H1 (cell line): ENCODE measurements at places on chromosomes 4 and X.
A peak's percentile ranks its signal among the peaks of the same experiment; 100 is the strongest.

DNA sequence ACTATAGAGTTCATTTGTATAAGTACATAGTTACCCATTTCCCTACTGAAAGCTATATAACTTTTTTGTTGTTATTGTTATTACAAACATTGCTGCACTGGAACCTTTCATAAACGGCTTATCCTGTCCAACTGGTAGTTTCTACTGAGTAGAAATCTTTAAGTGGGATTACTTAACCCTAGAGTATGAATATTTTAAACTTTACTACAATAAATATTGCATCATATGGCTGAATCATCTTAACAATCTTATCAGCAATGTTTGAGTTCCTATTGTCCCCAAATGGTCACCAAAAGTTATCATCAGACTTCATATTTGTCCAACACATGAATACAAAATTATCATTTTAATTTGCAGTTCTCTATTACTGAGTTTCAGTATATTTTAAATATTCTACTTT lies 40.5 kb downstream of the LCORL start:
- DNase-seq = no peak

DNA sequence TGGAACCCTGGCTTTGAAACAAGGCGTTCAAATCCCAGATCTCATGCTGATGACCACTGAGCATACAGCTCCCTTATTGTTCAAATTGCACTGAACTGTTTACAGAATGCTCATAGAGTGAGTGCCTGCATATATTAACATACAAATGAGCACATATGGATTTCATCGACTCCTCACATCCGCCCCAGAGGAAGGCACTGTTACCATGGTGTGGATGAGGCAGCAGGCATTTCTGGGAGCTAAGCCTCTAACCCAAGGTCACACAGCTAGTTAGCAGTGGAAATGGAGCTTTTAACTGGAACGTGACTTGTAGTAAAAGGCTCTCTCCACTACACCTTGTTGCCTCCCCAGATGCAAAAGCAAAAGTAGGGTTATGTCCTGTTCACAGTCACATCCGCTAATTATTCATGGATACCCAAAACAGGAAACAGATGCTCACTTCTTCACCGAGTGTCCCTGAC lies 289.7 kb downstream of the STK32B start:
- no peak for DNase-seq

DNA sequence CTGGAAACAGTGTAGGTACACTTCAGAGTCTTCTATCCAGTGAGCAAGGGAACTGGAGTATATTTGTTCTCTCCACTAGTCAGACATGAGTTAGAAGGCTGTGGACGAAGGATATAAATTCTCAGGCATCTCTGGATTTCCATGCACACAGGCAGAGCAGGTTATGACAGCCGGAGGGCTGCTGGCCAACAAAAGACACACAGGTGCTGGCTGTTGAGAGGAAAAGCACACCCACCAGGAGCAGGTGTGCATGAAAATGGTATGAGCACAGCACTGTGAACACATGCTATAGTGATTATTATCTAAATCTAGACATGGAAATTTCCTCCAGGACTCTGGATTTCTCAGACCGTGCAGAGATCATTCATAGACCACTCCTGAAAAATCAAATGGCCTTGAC lies 444.7 kb upstream of the RPS6KA3 start:
- DNase-seq = no peak

DNA sequence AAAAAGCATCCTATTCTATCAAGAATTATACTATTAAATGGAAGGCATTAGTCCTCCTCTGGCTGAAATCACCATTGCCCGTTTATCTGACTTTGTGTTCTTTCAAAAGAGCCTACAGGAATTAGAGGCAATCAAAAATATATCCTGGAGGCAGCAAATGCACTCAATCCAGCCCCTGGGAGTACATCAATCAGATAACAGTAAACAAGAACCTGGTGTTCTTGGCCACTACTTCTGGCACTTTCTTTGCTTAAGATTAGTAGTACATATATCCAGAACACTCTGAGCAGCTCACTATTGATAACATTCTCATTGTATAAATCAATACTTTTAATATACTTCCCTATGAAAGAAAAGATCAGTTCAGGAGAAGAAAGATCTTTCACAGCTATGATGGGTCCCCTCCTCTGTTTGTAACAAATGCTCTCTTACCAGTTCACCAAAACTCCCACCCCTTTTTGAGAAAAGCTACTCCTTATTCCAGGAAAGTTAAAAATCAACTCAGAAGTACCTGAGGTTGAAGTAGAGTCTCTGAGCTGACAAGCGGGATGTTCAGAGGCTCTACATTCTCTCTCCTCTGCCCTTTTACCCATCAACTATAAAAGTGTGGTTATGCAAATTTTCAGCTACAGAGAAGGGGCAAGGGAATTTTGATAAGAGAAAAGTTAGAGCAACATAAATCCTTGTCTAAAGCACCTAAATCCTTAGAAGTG lies 176.0 kb downstream of the COX18 start:
- no peak for DNase-seq

DNA sequence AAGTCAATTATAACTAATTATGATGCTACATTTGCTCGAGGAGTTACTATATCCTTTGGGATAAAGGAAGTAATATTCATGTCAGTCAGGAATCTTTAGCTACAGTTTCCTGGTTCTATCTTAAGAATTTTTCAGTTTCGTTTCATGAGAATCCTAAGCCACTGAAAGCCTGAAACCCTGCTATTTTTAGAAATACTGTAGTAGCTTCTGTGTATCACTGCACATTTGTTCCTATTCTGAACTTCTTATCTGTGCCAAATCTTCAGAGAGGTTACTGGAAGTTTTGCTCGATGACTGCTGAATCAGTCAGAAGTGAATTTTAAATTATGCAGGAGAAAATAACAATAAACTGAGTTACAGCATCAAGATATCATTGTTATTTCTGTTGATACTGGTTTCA lies 249.2 kb downstream of the TENM3 start:
- no peak for DNase-seq

DNA sequence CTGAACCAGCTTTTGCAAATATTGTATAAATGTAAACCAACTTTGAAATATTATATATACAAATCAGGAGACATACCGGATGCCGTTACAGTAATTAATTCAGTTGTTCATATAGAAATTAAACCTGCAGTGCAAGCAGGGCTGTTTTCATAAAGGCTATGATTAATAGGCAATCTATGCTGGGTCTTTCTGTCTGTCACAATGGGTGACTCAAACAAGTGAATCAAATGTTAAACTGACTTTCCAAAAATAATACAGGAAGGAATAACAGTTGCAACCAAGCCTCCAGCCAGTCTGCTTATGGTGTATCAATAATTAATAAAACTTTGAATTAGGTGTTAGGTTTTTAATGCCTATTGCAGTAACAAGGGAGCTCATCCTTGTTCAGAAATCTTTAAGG lies 43.9 kb downstream of the GABRB1 start:
- no peak for DNase-seq

GRCh38 chr4:163215896-163216295 lies 49.2 kb upstream of the NAF1 start:
- no peak for DNase-seq

- no peak for DNase-seq
Observed at GRCh38 chr4:156799121-156799589, 172.4 kb downstream of the PDGFC start.

DNA sequence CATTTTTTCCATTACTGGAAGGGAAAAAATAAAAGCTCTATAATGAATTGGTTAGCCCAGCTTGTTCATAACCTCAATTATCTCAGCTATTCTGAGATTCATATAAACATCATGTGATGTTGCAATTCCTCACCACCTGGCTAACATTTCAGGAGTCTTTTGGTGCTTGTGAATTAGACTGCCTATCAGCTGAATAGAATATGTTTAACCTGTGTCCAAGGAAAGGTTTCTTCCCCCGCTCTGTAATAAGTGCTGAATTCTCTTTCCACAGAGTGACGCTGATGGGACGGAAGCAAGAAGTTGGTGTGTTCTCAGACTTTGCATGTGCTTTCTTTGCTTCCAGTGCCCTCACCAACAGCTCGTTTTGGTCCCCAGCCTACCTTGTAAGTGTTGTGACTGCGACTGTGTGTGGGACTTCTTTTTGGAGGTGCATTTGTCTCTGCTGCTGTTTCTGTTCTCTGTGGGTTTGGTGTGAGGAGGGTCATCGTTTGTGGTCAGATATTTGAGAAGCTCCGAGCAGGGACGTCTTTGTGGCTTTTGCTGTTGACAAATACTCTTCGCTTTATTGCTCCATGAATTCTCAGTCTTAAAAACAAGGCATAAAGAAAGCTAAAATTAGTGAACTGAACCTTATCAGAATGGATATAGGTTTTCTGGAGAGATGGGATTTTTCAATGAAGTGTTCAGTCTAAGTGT lies 61.7 kb downstream of the PPARGC1A start:
- DNase-seq = no peak

GRCh38 chr4:54228546-54228945 lies 547 bp upstream of the PDGFRA start:
- DNase-seq = no peak

GRCh38 chr4:76016393-76016792 lies 6.9 kb downstream of the CXCL10 start:
- no peak for DNase-seq

- peak; percentile 1 for DNase-seq
Observed at GRCh38 chrX:75968293-75968692, 183.2 kb upstream of the MAGEE2 start.

- DNase-seq = no peak
Observed at GRCh38 chr4:46937493-46937892, 28.4 kb upstream of the COX7B2 start.

DNA sequence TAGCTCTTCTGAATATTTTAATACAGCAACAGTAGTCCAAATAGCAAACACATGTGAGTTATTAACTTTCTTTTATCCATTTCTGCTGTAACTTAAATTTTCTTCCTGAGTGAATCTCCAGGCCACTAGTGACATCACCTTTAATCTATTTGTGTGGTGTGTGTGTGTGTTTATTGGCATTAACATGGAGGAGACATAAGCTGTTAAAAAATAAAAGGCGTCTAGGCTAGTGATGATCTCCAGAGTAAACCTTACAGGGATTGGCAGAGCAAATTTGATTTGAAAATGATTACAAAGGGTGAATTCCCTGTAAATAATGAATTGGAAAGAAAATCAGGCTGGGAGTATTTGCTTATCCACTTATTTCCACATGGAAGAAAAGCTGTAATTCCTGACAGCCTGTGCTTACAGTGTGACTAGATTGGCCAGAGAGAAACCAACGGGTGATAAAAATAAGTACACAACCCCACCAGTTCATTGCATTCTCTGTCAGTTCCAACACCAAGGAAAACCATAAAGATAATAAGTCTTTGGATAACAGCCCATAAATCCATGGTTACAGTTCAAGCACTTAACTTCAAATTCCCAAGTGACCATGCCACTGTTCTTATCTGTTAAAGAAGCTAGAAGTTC lies 186.1 kb downstream of the ENOX2 start:
- DNase-seq = no peak

- DNase-seq = no peak
Observed at GRCh38 chrX:135981010-135981409, 4.2 kb upstream of the SLC9A6 start.

DNA sequence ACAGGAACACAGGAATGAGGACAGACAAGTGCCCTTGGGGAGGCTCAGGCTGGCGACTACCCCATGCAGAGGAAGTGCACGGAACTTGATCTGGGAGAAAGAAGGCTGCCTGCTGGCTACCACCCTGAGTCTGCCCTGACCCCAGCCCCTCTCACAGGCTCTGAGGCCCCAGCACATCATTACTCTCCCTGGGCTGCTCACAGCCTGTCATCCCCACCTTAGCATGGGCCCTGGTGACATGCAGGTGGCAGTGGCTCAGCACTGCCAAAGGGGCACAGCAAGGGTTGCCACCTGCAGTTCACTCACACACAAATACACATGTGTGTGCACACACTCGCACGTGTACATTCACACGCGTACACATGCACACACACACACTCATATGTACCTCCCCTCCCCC lies 26.1 kb upstream of the MAMLD1 start:
- DNase-seq = no peak

DNA sequence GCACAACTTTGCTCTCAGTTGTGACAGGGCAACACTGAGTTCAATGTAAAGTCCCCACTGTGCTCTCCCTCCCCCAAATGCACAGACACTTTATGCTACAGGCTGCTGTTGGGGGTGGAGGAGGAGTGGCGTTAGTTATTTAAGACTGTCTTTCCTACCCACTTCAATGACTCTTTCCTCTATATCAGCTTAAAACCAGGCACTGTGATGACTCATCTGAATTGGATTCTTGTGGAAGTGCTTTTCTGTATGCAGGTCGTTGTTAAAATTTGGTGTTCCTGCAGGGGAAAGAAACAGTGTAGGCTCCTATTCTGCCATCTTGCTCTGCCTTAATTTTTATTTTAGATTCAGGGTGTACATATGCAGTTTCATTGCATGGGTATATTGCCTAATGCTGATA lies 1157.2 kb upstream of the ADGRL3 start:
- DNase-seq = no peak

GRCh38 chr4:13966231-13967195 lies 339.0 kb upstream of the BOD1L1 start:
- DNase-seq = no peak

GRCh38 chr4:73743281-73743680 lies 2.9 kb downstream of the CXCL8 start:
- DNase-seq = no peak

- DNase-seq = no peak
Observed at GRCh38 chr4:38069271-38069760, 109.1 kb downstream of the PTTG2 start.

GRCh38 chrX:41009850-41010846 lies 75.1 kb upstream of the USP9X start:
- DNase-seq = peak; percentile 52

DNA sequence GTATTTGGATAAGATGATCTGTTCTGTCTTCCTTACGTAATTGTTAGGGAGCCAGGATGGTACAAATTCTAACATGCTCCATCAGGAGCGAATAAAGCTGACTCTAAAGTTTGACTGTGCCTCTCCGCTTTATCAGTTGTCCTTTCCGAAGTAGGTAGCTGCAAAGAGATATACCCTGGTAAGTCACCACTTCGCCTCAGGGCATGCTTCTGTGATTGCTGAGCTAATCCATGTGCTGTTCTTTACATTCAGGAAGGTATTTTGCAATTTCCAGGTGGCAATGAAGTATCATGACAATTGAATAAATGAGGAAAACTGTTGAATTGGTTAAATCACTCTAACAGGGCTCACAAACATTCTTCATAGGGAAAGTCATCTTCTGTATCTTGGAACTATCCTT lies 38.9 kb downstream of the KIT start:
- no peak for DNase-seq

DNA sequence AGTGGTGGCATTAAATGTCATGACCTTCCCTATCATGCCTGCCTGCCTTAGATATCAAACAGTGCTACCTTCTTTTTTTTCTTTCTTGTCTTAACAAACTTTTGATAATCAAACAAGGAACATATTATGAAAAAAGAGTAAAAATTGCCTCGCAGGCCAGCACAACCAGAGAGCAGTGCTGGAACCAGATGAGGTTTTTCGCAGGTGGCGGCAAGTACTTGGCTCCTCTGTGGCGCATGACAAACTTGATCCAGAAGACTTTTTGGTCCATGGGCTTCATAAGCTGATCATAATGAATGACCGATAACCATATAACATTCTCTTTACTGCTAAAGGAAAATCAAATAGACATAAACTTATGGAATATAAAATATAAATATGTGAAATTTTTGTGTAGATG lies 61.8 kb downstream of the UGT2B10 start:
- no peak for DNase-seq
